ENCODE measurements at places on chromosomes 2 and 18.

- DNase-seq, result no peak
These were observed 248.7 kb upstream of the SIX3 start for GRCh38 chr2:44692821-44693220.

- DNase-seq, result no peak
These were observed at the start of gene ASXL3 for GRCh38 chr18:33577685-33578517. Gene ASXL3 (plus strand): TSS chr18:33578219. CDS start chr18:33578632, 413 bp downstream.

DNA sequence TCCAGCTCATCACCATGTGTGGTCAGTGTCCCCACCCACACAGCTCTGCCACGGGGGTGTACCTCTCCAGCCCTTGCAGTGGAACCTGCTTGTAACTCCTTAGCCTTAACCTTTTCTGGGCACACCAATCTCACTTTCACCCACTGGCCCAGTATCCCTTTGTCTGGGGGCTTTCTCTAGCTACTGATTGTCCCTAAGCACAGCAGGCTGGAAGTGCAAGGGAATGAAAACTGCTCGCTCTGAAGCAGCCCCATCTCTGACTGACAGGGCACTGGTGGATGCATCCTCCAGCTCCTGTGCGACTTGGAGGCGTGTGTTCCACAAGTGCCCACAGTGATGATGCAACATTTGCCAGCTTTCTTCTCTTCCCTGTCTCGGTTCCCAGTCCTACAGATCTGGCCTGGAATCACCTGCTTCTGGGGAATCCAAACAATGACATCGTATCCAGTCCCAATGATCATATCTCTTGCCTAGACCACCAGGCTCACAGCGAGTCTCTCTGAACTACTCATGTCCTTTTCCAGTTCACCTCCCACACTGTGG lies 33.6 kb downstream of the SCTR start:
- DNase-seq, result no peak

DNA sequence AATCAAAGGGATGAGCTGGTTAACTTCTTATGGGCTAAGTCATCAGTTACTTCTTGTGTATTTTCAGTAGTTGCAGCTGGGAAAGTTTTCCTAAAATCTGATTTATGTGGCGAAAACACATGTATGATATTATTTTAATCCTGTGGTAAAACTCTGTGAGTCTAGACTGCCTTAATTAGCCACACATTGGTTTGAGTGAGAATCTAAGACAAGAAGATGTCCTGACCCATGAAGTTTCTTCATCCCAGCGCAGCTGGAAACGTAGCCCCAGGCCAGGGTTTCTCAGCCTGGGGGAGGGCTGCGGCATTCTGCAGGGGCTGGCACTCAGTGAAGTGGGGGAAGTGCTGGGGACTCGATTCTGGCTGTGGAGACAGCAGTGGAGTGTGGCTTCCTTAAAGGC lies 44.7 kb upstream of the INHBB start:
- no peak for DNase-seq

DNA sequence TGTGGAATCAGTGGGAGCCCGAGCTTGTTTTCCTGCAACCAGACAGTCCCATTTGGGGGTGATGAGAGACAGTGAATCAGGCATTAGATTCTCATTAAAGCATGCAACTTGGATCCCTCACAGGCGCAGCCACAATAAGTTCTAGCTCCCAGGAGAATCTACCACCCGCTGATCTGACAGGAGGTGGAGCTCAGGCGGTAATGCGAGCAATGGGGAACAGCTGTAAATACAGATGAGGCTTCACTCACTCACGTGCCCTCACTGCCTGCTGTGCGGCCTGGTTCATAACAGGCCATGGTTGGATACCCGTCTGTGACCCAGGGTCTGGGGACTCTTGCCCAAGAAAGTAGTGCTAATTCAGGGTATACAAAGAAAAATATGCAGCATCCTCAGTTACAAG lies 144.8 kb upstream of the RGPD4 start:
- no peak for DNase-seq

DNA sequence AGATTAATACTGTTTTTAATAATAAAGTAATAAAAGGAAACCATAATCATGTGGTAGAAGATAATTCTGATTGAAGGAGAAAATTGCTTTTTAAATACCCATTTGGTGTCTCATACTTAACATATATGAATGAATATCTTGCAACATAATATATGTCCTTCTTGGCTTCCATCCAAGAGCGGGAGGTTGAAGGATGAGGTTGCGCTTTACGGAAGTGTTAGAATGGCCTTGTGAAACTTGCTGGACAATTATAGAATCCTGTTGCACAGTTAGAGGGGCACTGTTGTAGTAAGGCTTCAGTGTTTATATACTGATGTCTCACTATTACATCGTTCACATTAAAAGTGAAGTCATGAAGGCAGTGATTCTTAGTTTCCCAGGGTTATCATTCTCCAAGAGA lies 9.4 kb downstream of the INSIG2 start:
- no peak for DNase-seq

DNA sequence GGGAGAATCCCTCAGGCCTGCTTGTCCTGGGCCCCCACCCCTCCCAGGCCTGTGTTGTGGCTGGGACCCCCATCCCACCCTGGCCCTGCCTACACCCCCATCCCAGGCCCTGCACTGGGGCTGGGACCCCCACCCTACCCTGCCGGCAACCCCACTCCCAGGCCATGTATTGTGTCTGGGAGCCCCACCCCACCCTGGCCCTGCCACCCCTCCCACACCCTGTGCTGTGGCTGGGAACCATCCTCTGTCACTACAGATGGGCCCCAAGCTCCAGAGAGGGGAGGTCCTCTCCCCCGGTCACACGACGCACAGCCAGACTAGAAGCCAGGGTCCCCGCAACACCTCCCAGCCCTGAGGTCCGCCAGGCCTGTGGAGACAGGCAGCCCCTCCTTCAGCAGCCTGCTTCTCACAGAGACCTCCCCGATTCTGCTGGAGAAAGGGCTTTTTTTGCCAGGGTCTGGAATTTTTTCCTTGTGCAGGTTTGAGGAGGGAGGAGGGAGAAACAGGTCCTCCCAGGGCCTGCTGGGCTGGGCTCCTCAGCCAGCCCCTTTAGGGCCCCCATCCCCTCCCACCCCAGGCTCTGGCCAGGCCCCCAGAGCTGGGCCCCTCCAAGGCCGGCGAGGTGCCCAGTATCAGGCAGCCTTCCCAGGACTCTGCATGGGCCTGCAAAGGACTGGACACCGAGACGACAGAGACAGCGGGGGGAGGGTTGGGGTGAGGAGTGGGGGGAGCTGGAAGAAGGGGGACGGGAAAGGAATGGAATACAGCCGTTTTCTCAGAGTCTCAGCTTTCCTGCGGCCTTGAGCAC lies 28.0 kb downstream of the KIF1A start:
- DNase-seq, result no peak

GRCh38 chr18:33123862-33124518 lies 316.5 kb downstream of the CCDC178 start:
- no peak for DNase-seq

- DNase-seq, result no peak
These were observed 142.3 kb upstream of the BOD1L2 start for GRCh38 chr18:57004366-57005121.

DNA sequence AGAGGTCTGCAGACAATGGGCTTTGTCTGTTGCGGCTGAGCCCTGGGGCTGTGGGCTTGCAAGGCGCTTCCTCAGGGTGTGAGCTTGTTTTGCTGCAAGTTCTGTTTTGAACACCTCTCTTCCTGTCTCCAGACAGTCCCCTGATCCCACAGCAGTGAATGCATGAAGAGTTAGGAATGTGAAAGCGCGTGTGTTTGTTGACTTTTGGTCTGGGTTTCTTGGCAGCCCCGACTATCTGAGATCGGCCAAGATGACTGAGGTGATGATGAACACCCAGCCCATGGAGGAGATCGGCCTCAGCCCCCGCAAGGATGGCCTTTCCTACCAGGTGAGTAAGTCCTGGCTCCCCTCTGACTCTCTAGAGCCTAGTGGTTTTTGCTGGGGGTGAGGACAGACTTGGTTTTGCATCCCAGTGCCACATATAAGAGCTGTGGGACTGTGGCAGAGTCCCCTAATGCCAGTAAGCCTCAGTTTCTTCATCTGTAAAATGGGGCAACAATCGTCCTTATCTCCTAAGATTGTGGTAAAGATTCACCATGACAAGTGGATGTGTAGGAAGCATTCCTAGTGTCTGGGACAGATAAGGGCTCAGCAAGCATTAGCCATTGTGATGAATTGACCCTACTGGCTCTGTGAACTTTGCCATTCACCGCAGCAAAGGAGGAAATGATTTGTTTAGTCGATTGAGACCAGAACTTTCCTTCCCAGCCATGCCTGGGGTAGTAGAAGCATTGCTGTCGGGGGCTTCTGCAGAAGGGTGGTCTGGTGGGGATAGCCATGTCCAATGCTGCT lies 3.0 kb downstream of the LBH start:
- DNase-seq, result no peak

DNA sequence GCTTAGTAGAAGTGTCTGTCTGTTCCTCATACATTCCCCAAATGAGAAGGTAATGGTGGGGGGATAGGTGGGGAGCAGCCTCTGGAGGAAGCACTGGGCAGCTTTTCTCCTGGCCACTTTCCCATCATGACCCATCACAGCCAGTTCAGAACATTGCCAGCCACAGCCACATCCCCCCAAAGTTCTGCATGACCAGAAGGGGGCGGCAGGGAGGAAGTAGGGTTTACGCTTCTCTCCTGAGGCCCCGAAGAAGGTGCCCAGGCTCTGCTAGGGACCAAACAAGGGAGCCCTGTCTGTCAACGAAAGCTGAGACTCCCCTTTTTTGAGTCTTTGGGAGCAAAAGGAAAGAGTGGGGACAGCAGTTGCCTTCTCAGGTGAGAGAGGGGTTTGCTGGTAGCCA lies 7.7 kb downstream of the IGFBP5 start:
- DNase-seq, result peak; percentile 19

- DNase-seq, result no peak
These were observed 145.6 kb downstream of the TGIF1 start for GRCh38 chr18:3595369-3596273.

GRCh38 chr2:69191634-69192033 lies 178.7 kb downstream of the ANTXR1 start:
- DNase-seq, result no peak
